ENCODE measurements at places on chromosomes 16 and 17. TPM values are rescaled to one million over a fixed set of nuclear protein-coding genes. Genes with fewer than 3 reads are reported as not detected.
A peak's percentile ranks its signal among the peaks of the same experiment; 100 is the strongest.

- DNase-seq: no peak
These were observed 26.7 kb downstream of the PLD6 start for GRCh38 chr17:17179371-17179827.

DNA sequence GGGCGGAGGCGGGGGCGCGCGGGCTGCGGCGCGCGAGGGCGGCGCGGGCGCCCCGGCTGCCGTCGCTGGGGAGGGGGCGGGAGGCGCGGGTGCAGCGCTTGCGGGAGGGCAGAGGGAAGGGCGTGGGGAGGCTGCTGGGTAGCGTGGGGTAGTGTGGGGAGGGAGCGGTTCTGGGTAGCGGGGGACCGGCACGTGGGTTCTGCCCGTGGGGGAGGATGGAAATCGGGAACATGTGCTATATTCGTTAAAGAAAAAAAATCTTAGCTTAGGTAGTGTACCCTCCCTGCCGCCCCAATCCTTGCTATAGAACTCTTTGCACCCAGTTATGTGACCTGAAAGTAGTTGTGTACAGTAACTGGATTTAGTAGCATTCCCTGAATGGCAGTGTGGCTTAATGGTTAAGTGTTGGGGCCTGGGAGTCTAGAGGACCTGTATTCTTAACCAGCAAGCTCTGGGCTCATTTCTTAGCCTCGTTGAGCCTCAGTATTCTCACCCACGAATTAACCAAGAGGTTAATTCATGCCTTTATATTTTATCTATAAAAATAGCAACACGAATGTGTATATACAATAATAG lies 646 bp downstream of the RABEP1 start:
- DNase-seq: peak; percentile 17

- DNase-seq: no peak
These were observed 75.5 kb upstream of the TBX2 start for GRCh38 chr17:61323909-61324868.

- DNase-seq: no peak
These were observed 49.3 kb upstream of the WSB1 start for GRCh38 chr17:27244491-27245223.

DNA sequence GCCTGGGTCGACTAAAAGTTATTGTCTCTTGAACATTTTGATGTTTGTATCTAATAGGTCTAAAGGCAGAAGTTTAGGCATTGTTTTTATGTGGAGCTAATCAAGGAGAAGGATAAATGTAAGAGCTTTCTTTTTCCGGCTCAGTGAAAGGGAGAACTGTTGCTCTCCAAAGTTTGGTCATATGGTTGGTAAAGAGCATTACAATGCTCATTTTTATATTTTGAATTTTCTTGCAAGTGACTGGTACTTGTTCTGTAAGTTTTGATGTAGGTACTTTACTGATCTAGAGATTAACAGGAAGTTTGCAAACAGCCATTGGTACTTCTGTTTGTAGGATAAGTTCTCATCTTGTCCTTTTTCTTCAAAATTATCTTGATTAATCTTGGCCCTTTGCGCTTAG lies 30.9 kb upstream of the BCAS3 start:
- DNase-seq: no peak

- peak; percentile 85 for DNase-seq
These were observed at the start of gene MTHFSD for GRCh38 chr16:86554917-86555703. Gene MTHFSD (minus strand): TSS chr16:86555235. CDS start chr16:86555184, 51 bp downstream.

Gene KRT9
- total RNA-seq: not detected
